Cardiac muscle cell (in vitro differentiated cells and primary cell): ENCODE measurements at places on chromosomes 13 and 19. TPM values are rescaled to one million over a fixed set of nuclear protein-coding genes. Genes with fewer than 3 reads are reported as not detected.
A peak's percentile ranks its signal among the peaks of the same experiment; 100 is the strongest.

Gene WDR87
- total RNA-seq, result not detected in 2 replicates

Gene FXYD7
- 2.6 and 4.5 TPM in 2 replicates for total RNA-seq

DNA sequence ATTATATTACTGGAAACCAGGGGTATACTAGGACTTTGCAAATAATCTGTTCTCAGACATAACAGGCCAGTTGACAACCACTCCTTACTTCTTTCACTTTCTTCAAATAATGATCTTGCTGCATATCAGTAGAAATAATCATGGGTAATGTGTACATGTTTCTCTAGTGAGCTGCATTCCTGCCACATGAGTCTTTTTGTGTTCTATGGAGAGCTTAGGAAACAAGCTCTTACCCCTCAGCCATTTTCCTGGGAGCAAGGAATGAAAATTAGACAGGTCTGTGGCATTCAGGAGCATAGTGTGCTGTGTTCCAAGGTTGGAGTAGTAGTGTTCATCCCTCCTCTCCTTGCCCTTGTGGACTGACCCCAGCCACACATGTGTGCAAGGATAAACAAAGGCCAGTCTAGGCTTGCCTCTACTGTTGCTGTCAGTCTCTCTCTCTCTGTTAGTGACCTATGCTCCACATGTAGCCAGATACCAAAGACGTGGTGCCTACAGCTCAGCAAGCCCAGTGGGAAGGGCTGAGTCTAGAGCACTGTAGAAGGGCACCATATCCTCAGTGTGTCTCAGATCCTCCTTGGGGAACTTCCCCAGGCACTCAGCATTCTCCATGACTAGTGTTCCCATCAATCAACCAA is 11.5 kb upstream of the OXGR1 start:
- peaks cover 20% of the 10 kb centered on the region for H3K27me3 ChIP-seq
- no peak for DNase-seq
- H3K4me1 ChIP-seq, result peaks cover 7% of the 10 kb centered on the region
- H3K36me3 ChIP-seq, result no peaks in the 10 kb centered on the region

DNA sequence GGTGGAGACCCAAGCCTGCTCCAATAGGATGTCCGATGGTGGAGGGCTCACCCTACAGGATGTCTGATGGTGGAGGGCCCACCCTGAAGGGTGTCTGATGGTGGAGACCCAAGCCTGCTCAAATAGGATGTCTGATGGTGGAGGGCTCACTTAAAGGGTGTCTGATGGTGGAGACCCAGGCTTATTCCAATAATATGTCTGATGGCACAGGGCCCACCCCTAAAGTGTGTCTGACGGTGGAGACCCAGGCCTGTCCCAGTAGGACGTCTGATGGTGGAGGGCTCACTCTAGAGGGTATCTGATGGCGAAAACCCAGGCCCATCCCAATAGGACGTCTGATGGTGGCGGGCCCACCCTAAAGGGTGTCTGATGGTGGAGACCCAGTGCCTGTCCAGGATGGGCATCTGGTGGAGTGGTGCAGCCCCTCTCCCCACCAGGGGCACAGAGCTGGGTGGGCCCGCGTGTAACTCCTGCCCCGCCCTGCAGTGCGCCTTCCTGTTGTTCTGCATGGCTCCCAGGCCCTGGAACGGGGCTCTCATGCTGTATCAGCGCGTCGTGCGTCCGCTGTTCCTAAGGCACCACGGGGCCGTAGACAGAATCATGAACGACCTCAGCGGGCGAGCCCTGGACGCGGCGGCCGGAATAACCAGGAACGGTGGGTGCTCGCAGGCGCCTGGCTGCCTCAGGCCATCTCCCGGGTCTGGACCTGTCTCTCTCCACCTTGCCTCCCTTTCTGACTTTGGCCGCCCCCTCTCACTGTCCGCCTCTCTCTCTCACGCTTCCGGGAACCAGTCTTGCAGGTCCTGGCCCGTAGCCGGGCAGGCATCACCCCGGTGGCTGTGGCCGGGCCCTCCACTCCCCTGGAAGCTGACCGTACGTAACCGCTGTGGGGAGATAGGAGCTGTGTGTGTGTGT is 5.1 kb downstream of the REEP6 start:
- no peaks in the 10 kb centered on the region for H3K36me3 ChIP-seq
- H3K4me1 ChIP-seq, result peaks cover 8% of the 10 kb centered on the region
- no peak overlapping the region for H3K27ac ChIP-seq
- DNase-seq, result no peak
- no peak overlapping the region for H3K4me3 ChIP-seq

- no peak overlapping the region for H3K27ac ChIP-seq
- no peak overlapping the region for H3K4me3 ChIP-seq
- H3K27me3 ChIP-seq, result no peaks in the 10 kb centered on the region
- H3K36me3 ChIP-seq, result no peaks in the 10 kb centered on the region
- DNase-seq, result peak; percentile 67
Measured at GRCh38 chr19:52748336-52748950, 13.6 kb upstream of the ZNF611 start.
